Activated T-cell treated with anti-CD3 and anti-CD28 coated beads for 48 hours (primary cell): ENCODE measurements at places on chromosomes 2 and 18.

DNA sequence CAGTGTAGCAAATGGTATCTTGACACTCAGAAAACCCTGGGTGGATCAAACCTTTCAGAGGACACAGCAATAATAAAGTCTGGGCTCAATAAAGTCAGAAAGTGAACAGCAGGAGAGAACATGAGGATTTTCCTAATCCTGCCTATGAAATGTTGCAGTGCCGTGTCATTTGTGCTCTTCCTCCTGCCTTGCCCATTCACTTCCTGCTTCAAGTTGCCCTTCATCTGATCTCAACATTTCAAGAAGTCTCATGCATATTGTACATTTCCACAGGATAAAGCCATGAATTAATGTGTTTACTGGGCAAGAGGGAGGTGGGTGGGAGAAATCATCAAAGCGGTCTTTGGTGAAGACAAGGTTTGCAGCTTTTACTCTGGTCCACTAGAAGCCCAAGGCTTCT, 51.1 kb upstream of the STPG4 start:
- DNase-seq, result no peak

- no peak for DNase-seq
These were observed 121.6 kb upstream of the CDC42EP3 start for GRCh38 chr2:37793004-37793403.

DNA sequence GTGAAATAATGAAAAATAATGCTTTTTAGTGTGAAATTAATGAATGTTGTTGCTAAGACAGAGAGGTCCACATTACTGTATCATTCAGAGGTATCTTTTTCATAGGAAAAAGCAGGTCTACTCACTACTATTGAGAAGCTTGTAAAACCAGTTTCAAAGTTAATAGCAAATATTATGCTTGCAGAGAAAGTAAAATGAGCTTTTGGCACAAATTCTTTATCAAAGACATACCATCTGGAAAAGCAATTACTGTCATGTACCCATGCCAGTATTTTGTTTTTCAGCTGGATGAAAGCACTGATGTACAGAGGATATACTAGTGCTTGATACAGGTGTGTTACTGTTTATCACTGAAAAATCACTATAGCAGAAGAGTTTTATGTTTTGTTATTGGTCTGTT, 77.5 kb downstream of the NCOA1 start:
- no peak for DNase-seq

DNA sequence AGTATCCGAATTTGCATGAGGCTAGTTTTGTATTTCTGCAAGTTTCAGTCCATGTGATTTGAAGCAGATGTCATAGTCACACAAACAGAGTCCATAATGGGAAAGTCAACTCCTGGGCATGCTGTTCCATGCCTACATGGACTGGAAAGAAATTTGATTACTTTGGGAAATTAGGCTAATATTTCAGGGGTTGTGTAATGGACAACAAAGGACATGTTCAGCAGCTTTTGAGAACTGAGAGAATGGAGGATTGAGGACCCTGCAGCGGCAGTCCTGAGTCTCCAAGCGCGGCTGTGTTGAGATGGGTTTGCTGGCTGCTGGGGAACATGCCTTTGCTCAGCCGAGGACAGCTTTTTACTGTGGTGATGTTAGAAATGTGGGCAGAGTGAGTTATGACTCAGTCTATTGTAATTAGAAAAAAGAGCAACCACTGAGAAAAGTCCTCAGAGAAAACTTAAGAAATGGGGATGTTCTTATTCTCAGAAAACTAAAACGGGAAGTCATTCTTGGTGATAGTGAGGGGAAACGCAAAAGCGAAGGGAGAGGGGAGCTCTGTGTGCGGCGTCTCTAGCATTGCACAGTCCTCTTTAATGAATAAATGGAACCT, 149.2 kb downstream of the FAM210A start:
- peak; percentile 50 for DNase-seq

- no peak for DNase-seq
These were observed 197.3 kb downstream of the DNAH7 start for GRCh38 chr2:195871326-195871725.

- DNase-seq, result no peak
These were observed 62.6 kb downstream of the ODC1 start for GRCh38 chr2:10385501-10385900.

GRCh38 chr2:54457323-54458023, 1.3 kb downstream of the SPTBN1 start:
- DNase-seq, result no peak

GRCh38 chr18:6056171-6056910, 161.0 kb upstream of the TMEM200C start:
- DNase-seq, result no peak

DNA sequence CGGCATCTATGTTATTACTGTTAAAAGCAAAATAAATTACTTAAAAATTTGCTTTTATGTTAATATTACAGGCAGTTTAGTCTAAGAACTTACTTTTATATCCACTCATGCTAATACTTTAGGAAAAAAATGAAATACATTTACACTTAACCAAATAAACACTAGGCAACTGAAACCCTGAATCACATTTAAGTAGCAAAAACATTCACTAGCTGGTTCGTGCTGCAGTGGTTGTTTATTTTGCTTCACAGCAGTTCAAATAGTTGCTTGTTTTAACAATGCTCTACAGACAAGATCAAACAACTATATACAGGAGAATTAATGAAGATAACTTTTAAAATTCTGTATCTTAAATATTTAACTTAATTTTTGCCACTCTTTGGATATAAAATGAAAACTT, 60.8 kb downstream of the ABCG8 start:
- no peak for DNase-seq

DNA sequence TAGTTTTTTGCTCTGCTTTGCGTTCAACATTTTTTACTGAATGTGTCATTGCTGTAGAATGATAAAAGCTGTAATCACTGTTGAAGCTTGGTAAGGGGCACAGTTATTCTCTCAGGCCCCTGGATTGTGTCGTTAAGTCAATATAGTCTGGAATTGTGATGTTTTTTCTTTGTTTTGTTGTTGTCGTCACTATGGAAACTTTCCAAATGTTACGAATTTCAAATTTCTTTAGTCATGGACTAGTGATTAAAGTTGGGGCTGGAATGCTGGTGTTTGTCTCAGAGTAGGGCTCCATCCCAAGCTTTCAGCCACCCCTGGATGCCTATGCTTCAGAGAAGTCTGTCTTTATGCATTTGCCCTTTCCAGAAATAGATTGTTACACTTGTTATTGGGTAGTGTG, 287.2 kb downstream of the CDH19 start:
- DNase-seq, result no peak

- no peak for DNase-seq
These were observed 17.9 kb downstream of the DNAH6 start for GRCh38 chr2:84534225-84534624.

- DNase-seq, result no peak
These were observed 31.9 kb upstream of the REG3G start for GRCh38 chr2:78993518-78994148.

DNA sequence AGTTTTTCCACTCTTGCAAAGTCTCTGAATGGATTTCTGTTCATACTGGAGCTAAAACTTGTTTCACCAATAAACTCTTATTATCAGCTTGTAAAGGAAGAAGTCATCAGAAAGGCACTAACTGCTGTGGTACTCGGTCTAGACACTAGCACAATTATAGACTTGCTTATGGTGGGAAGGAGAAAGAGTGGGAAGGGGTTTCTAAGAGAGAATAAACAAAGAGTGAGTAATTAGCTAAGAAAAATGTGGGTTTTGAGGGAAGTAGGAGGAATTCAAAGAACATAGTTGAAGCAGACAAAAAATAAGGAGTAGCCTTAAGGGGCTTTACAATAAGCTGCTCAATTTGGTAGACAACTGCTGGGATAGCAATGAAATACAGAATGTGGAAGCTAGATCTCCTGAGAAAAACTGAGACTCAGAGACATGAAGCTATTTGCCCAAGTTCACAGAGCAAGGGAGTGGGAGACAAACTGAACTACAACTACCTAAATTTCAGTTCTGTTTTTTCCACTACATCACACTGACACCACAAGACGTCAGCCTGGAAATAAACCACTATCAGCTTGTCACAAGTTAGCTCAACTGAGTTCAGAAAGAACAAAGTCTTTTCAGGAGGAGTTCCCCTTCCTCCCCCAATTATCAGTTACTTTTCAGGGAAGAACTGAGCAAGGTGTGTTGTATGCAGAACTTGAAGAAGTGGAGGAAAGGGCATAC, 59.7 kb downstream of the MAP4K3 start:
- no peak for DNase-seq

- no peak for DNase-seq
These were observed 183.9 kb downstream of the RAD51AP2 start for GRCh38 chr2:17334300-17334699.

GRCh38 chr2:133788386-133788785, 220.1 kb upstream of the NCKAP5 start:
- DNase-seq, result no peak

- DNase-seq, result no peak
These were observed 315.6 kb downstream of the SETBP1 start for GRCh38 chr18:44996261-44996660.

GRCh38 chr2:17036361-17036760, 370.7 kb upstream of the CYRIA start:
- no peak for DNase-seq

- no peak for DNase-seq
These were observed 55.6 kb downstream of the THADA start for GRCh38 chr2:43540021-43540779.

GRCh38 chr2:149857344-149857743, 269.8 kb upstream of the MMADHC start:
- DNase-seq, result no peak

GRCh38 chr2:31932589-31932988, 78.2 kb downstream of the MEMO1 start:
- DNase-seq, result no peak
